ENCODE measurements at places on chromosomes 3 and 15. TPM values are rescaled to one million over a fixed set of nuclear protein-coding genes. Genes with fewer than 3 reads are reported as not detected.

- peak; percentile 43 for DNase-seq
These were observed 4.6 kb downstream of the RAB6B start for GRCh38 chr3:133890972-133891644.

DNA sequence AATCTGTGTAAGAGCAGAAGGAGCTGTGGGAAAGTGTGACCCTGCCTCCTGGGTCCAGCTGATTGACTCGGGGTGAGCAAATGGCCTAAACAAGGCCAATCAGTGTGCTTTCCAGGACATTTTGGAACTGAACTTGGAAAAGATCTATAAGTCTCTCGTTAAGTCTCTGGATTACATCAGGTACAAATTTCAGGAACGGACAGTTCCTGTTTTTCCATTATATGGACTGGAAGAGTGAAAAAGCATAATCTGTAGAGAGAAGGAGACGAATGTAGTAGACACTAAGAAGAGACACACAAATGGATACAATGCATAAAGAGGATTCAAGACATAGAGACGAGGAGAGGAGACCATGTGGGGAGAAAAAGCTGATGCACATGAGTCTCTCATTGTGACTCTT lies 167.3 kb downstream of the C3orf70 start:
- no peak for DNase-seq

DNA sequence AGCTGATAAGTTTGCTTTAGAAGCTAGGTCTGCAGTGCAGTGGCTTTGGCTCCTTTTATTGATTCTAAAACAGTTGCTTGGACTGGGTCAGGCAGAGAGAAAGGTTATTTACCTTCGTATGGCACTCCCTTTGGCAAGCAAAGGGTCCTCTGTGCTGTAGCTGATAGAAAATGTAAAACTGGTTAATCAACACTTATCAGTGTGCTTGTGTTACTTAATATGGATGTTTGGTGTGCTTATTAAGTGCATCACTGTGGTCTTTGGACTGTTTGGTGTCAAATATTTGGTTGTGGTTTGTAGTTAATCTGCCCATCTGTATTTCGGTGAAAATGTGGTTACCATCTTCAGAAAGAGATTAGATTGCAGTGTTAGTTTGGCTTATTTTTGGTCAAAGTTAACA lies 16.0 kb downstream of the UBE2E2 start:
- DNase-seq: no peak

DNA sequence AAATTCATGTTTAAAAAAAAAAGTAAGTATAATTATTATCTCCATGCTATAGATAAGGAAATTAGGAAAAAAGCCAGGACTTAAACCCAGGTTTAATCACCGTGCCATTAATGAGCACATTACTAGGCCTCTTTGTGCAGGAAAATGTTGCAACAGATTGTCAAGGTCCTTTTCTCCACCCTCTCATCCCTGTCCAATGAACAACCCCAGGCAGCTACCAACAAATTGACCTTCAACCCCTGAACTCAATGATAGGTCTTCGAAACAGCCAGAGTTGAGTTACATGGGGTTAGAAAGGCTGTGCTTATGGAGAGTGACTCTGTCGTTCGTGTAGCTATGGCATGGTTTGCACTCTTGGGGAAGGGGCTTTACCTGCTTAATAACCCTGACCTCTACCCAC lies 84.2 kb upstream of the CTNNB1 start:
- DNase-seq: no peak

GRCh38 chr3:178823591-178824246 lies 247.9 kb downstream of the ZMAT3 start:
- no peak for DNase-seq

DNA sequence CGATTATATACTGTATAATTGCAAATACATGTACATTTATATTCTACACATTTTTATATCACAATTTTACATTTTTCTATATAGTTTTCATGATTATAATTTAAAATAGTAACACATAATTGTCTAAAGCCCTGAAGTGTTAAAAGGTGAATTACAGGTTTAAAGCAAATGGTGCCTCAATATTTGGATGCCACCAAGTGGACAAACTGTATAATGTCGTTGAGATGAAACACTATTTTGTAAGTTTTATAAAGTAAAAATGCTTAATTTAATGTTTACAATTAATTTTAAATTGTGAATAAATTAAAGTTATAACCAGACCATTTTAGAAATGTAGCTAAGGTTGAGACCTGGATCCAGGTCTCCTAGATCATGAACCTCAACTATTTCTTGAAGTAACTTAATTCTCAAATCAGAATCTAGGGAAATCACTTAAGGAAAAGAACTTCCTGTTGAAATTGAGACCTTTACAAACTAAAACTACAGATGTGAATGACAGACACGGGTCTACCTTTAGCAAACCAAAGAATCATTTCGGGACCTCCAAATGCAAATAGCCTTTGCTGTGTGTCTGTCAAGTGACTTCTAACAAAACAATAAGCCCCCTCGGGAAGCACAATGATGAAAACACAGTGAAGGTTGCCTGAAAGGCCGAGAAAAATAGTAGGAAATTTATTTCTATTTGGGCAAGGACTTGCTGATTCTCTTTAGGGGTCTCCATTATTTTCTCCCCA lies 37.8 kb downstream of the EHHADH start:
- no peak for DNase-seq

- DNase-seq: no peak
These were observed 44.0 kb upstream of the MAGI1 start for GRCh38 chr3:66082679-66083078.

Gene IL20RB
- total RNA-seq: 1.5 TPM

Gene ZPLD1
- total RNA-seq: not detected

Gene PLAAT1
- not detected for total RNA-seq

Gene GABRR3
- total RNA-seq: 0.05 TPM

Gene KLHL6
- 44.9 TPM for total RNA-seq

Gene ITIH4
- total RNA-seq: 3.6 TPM

Gene ACKR2
- 0.69 TPM for total RNA-seq

Data from activated CD4-positive, alpha-beta T cell treated with anti-CD3 and anti-CD28 coated beads, Interleukin-2, amount 10 ng/mL, durations not matched to agents 24 days and 14 days (primary cell).